ENCODE measurements at places on chromosomes 3 and 15.

GRCh38 chr15:56736308-56736707 lies 3.0 kb upstream of the ZNF280D start:
- DNase-seq: no peak

- no peak for DNase-seq
Measured at GRCh38 chr3:94887065-94887464, 824.2 kb downstream of the NSUN3 start.

GRCh38 chr15:73799466-73799865 lies 46.3 kb upstream of the INSYN1 start:
- DNase-seq: no peak

- DNase-seq: no peak
Measured at GRCh38 chr3:190863119-190863465, 598 bp upstream of the GMNC start.

DNA sequence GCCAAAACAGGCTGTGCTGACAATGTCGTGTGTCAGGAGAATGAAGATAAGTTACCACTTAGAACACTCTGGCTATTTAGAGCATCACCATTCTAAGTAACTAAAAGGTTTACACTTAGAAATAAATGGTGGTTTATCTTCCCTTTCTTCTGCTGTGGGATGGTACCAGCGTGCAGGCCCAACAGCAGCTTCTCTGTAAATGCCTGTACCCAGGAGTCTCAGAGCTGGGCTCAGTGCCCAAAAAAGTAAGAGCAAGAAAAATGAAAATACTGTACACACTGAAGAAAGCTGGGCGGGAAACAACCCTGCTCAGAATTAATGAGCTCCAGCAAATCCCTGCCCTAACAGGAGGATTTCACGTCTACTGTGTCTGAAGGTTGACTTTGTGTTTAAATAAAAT lies 206.5 kb downstream of the MFSD1 start:
- DNase-seq: no peak

GRCh38 chr3:53065841-53066480 lies 20.1 kb upstream of the SFMBT1 start:
- DNase-seq: no peak

DNA sequence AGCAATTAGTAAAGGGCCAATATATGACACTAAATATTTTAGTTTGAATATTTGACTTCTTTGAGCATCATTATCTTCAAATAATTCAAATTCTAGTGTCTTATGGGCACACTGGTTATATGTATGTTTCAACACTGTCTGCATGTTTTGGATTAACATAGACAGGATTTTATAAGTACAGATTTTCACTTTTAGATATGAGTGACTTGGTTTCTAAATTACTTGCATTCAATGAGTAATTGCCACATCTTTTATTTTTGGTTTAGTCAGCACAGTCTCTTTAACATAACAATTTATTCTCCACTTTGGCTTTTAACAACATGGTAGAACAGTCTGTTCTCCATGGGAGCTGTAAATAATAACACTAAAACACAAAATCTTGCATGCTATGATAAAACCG lies 674.8 kb downstream of the TBL1XR1 start:
- DNase-seq: no peak

GRCh38 chr15:68874788-68875187 lies 54.1 kb upstream of the ANP32A start:
- no peak for DNase-seq

- DNase-seq: no peak
Measured at GRCh38 chr3:52447512-52448355, 2.8 kb upstream of the SEMA3G start.

- DNase-seq: peak; percentile 16
Measured at GRCh38 chr15:22786868-22787698, 639 bp downstream of the NIPA1 start.

- DNase-seq: no peak
Measured at GRCh38 chr3:105323274-105323599, 43.5 kb upstream of the ALCAM start.

DNA sequence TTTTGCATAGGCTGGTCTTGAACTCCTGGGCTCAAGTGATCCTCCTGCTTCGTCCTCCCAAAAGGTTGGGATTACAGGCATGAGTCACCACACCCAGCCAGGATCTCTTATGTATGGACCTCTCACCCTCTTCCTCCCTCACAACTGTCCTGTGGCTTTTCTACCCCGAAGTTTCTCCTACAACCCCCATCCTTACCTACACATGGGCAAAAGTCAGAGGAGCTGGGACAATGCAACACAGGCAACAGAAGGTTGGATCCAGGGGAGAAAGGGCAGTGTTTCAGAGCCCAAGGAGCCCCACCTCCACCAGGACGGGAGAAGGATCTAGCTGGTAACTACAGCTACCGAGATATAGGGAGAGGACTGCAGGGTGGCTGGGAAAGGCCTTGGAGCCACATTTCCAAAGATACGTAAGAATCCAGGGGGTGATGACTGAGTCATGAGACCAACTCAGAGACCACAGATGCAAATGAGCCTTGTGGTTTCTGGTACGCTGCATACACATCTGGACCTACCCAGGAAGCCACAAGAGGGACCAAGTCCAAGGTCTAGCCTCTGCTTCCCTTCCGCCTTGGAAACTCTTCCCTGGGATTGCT lies 13.6 kb downstream of the IGDCC4 start:
- no peak for DNase-seq

- peak; percentile 18 for DNase-seq
Measured at GRCh38 chr3:149879872-149880271, 66.9 kb downstream of the RNF13 start.

DNA sequence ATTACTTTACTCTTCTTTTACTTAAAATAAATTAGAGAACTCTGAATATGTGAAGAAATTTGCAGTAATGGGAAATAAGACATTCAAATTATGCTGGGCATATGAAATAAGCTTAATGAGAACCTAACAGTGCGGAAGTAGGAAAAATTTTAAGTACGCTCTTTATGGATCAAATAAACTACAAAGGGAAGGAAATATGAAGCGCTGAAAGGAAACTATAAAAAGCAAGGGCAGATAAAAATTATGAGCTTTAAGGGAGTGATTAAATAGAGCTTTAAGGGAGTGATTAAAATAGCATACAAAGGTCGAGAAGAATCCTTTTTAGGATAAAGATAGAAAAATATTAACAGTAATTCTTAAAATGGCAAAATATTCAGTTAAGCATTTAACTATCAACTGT lies 118.3 kb upstream of the AADACL2 start:
- no peak for DNase-seq

DNA sequence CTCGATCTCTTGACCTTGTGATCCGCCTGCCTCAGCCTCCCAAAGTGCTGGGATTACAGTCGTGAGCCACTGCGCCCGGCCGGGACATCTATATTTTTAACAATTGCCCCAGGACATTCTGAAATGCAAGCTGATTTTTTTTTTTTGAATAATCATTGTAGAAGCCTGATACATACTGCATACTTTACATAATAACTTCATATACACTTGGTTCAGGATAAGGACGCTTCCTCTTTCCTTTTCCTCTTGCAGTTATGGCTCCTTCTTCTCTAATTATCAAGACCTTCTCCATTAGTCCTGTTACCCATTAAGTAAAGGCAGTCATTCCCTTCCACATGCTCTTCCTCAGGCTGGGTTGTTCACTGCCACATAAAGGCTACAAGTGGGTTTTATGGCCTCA lies 58.3 kb downstream of the SLCO3A1 start:
- no peak for DNase-seq

Data from activated CD4-positive, alpha-beta T cell treated with anti-CD3 and anti-CD28 coated beads, Interleukin-2, amount 50 U/mL, for 1 hour (primary cell).